Stimulated activated CD8-positive, alpha-beta memory T cell treated with anti-CD3 and anti-CD28 coated beads, Interleukin-4, amount 100 ng/mL, for 4 hours (primary cell): ENCODE measurements at places on chromosomes 16 and 17.

DNA sequence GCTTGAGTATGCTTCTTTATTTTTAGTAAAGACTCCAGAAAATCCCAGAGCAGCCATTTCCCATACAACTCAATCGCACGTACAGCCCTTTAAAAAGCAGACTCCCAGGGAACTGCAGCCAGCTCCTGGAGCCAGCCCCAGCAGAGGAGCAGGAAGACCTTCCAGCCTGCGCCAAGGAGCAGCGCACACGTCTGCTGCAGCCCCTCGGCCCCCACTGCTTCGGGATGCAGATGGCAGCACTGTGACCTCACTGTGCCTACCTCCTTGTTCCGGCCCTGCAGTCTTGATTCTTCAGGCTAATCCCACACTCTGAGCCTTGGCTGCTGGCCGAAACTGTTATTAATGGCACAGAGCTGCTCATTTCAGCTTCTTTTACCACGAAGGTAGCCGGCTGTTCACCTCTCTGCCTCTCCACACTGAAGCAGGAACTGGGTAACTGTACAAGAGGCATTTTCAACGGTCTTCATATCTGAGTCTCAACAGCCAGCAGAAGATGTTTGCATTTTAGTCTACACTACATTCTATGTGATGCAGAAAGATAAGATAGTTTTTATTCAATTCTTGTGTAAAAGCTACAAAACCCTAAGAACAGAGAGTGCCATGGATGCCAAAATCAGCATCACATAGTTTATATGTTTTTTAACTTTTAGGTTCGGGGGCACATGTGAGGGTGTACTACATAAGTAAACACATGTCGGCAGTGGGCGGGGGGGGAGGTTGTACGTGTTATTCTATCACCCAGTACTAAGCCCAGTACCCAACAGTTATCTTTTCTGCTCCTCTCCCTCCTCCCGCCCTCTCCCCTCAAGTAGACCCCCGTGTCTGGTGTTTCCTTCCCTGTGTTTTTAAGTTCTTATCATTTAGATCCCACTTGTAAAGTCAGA is 130.9 kb downstream of the ANKRD11 start:
- no peak for DNase-seq

DNA sequence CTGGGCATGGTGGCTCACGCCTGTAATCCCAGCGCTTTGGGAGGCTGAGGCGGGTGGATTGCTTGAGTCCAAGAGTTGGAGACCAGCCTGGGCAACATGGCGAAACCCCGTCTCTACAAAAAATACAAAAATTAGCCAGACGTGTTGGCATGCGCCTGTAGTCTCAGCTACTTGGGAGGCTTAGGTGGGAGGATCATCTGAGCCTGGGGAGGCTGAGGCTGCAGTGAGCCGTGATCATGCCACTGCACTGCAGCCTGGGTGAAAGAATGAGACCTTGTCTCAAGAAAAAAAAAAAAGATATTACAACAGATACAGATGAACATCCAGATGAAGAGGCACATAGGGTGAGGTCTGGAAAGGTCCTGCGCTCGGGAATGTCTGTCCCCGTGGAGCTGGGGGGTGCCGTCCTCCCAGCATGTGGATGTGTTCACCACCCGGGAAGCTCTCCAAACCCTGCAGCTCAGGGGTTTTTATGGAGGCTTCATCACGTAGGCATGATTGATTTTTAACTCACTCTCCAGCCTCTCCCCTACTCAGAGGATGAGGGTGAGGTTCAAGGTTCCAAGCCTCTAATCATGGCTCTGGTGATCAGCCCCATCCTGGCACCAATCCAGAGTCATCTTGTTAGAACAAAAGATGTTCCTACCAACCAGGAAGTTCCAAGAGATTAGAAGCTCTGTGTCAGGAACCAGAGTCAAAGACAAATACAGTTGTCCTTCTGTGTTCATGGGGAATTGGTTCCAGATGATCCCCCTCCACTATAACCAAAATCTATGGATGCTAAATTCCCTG is 85.0 kb upstream of the DNAJA2 start:
- DNase-seq: no peak

DNA sequence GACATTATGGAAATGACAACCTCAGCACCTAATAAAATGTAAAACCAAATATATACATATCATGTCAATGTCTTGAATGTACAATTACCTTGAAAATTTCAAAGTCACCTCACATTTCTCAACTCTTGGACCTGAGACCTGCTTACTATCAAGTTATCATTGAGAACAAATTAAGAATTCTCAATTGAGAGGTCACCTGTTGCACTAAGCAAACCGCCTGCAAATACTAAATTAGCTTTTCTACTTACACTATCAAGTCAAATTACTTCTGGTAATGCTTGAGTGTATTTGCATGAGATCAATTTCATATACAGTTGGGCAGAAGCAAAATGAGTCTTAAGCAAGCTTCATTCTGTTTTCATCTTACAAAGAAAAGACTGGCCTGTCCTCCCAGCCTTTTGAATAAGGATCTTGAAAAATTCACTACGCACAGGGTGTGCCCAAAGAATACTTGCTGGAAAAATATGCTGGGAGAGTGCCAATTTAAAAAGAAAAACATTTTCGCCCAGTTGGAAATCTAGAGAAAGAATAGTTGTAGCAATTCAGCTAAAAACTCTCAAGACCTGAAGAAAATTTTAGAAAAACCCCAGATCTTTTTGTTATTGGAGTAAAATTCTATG is 35.7 kb downstream of the KANSL1 start:
- DNase-seq: no peak

- peak; percentile 20 for DNase-seq
These were observed 21.1 kb downstream of the STH start for GRCh38 chr17:46020023-46020761.

DNA sequence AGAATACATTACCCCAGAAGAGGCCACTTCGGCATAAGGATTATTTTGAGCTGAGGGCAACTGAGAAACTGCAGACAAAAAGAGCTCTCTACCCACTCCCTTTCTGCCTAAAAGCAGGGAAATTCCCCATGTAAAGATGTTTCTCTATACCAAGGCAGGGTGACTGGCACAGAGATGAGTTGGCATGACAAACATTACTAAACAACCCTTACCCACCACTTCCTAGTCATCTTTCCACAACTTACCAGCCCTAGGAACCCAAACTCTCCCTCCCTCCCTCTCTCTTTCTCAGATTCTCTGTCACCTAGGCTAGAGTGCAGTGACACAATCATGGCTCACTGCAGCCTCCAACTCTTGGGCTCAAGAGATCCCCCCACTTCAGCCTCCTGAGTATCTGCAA is 68.6 kb downstream of the EMP2 start:
- DNase-seq: no peak

DNA sequence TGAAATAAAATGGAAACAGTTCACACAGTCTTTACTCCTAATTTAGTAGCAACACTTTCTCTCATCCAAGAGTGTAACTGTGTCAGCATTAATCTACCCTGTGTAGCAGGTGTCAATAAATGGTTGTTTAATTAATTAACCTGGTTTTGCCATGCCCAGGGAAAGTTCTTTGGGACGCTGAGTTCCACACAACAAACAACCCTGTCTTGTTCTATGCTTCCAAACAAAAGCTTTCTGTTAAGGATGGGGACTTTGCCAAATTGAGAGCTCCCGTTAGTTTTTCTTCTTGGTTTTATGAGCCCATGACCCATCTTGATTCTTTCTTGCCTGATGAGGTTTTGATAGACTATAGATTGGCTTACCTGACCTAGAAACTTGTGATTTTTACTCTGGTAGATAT is 530.1 kb downstream of the KCNJ2 start:
- no peak for DNase-seq
